SK-N-DZ (cell line): ENCODE measurements at places on chromosomes 4 and X.

DNA sequence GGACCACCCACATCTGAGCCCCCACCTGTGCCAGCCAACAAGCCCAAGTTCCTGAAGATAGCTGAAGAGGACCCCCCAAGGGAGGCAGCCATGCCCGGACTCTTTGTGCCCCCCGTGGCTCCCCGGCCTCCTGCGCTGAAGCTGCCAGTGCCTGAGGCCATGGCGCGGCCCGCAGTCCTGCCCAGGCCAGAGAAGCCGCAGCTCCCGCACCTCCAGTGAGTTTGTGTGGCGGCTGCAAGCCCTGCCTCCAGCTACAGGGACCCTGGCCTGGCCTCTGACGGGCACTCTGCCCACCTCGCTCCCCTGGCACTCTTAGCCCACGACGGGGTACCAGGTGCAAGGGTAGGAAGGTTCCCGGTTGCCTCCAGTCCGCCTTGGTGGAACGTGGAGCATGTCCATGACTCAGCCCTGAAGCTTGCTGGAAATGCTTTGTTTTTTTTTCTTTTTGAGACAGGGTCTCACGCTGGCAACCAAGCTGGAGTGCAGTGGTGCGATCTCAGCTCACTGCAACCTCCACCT is 13.7 kb upstream of the ADD1 start:
- DNase-seq, result no peak

DNA sequence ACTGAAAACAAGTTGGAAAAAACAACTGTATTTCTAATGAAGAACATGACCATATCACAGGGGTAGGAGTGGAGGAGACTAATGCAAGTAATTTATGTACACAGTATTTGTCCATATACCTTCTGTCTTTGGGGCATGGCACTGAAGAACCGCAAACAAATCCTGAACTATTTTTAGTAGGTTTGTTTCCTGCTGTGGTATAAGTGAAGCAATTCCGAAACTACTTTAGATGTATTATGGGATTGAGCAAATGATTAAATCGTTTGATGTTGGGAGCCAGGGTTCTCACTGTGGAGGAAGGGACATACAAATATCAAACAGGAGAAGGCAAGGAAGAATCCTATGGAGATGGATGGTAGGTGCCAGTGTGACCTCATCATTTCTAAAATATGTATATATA is 18.9 kb upstream of the SH3KBP1 start:
- no peak for DNase-seq

DNA sequence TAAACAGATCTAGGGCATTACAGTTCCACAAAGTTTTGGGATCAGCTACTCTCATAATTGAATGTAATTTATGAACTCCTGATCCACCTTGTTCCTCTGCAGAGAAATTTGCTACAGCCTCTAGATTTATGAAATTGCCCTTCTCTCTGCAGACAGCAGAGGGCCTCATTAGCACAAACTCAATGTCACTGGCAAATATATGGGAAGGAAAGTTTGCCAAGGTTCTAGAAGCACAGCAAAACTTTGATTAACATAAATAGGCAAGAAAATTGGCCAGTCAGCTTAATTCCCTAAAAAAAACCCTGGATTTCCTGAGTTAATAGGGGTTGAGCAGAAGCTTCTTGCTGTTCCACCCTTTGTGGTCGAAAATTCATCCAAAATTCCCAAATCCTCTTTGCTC is 31.5 kb downstream of the PRPS1 start:
- no peak for DNase-seq

DNA sequence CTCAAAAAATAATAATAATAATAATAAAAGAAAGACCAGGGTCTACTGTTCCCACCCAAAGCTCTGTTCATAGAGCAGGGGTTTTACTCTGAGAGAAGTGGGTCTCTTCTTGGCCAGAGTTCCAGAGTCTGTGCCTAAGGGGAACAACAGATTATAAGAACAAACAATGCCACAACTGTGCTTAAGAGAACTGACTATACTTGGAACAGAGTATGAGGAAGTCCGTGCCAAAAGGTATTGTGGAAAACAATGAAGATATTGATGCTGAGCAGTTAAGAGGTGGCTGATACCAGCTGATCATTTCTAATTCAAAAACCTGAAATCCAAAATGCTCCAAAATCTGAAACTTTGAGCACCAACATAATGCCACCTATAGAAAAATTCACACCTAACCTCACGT is 229.6 kb downstream of the FBXO8 start:
- no peak for DNase-seq

GRCh38 chr4:150316332-150317205 is 238.3 kb downstream of the DCLK2 start:
- DNase-seq, result no peak

DNA sequence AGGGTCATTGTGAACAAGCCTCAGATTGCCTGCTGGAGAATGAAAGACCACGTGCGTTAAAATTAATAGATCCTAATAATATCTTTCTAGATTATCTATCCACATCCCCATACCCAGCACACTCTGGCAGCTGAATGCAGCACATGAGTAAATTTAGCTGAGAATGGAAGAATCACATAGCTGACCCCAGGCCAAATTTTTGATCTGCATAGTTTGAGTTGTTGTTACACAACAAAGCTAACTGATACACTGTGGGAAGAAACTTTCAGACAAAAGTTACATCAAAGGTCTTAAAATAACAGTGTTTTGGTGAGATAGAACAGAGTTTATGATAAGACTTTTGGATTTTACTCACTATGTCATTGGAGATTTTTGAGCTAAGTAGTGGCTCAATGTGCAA is 72.4 kb upstream of the ANXA10 start:
- DNase-seq, result no peak

DNA sequence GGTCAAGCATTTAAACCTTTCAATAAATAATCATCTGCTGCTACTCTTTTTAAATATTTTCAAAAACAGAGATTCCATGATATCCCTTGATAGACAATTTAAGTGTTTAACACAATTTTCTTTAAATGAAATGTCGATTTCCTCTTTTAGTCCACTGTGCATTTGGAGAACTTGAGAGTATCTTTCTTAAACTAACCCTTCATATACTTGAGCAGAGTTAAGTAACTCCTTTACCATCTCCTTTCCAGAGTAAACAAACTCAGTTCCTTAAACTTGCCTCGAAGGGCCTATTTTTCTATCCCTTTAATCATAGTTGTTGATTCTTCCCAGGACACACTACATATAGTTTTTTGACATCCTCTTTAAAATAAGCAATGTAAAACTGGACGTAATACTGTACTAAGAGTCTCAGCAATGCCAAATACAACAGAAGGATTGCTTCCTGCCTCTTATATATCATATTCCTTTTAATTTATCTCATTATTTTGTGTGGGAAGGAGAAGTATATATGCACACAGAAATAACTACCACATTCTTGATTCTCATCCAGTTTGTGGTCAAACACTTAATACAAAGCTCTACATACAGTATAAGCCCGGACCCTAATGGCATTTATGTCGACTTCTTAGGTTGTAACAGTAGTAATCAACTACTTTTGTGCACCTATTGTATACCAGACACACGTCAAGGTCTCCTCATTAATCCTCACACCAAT is 22.8 kb downstream of the RAB28 start:
- no peak for DNase-seq

DNA sequence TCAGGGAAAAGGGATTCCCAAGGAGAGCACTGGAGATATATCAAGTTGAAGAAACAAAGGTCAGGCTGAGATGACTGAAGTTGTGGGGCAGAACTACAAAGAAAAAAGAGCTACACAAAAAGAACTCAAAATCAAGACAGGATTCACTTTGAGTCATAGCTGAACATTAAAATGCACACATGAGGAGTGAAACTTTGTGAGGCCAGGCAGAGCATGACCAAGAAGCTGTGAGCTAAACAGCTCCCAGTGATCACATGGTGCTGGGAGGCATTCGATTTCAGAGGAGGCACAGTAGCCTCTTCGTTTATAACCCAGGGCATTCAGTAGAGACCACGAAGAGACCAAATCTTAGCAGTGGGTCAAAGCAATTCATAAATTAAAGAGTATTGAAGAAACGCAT is 145.3 kb downstream of the ATRX start:
- DNase-seq, result no peak

DNA sequence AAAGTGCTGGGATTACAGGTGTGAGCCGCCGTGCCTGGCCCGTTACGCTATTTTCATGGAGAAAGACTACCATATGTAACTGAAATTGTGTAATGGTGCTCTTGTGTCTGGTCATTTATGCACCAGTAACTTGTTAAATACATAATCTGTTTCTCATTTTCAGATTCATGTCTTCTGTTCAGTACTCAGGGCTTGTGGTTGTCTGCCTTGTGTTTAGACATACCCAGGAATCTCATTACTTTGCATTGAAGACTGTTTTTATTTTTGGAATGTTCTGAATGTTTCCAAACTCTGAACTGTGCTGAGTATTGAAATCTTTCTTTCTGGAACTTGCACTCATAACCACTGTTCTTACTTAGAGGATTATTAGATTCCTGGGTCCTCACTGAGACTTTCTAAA is 52.8 kb downstream of the PDLIM5 start:
- no peak for DNase-seq

GRCh38 chr4:25283948-25284347 is 28.6 kb upstream of the ZCCHC4 start:
- DNase-seq, result no peak

DNA sequence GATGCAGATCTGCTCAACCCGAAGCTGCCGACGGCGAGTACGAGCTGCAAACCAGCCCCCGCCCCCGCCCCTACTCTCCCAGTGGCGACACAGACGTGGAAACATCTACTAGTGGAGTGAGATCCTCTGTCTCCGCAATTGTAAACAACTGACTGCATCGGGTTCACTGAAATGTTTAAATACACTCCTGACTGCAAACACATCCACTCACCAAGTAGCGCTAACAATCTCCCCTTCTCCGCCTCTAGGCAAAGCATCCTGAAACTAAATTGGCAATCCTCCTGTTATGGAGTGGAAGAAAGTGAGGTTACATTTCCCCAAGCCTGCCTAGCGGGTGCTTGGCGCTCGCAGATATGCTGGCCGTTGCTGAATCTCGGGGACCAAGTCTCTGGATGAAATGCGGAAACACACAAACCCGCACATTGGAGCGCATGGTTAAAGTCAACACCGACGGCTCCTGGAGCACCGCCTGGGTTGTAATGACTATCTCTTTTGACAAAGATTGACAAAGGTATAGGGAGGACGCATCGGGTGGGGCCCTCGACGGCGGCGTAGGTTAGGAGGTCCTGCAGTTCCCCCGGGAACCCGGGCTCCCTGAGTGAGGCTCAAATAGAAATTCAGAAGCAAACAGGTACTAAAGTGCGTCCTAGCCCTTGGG is 117.0 kb upstream of the TEX13C start:
- DNase-seq, result no peak

- DNase-seq, result no peak
Observed at GRCh38 chrX:134634691-134635090, 23.6 kb downstream of the PLAC1 start.

DNA sequence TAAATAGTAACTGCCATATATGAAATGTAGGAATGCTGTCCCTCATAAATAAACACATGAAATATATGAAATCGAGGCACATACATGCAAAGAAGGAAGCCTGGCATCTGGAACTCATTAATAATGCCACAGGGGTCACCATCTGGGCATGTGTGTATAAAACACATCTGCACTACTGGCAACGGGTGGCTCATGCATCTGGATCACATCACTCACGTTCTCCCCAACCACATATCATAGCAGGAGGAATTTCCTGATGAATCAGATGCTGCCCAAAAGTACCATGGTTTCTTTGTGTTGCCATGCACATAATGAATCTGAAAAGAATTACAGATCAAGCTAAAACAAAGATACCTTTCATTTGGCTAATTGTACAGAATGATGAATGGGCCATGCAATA is 28.6 kb downstream of the RNF175 start:
- no peak for DNase-seq

DNA sequence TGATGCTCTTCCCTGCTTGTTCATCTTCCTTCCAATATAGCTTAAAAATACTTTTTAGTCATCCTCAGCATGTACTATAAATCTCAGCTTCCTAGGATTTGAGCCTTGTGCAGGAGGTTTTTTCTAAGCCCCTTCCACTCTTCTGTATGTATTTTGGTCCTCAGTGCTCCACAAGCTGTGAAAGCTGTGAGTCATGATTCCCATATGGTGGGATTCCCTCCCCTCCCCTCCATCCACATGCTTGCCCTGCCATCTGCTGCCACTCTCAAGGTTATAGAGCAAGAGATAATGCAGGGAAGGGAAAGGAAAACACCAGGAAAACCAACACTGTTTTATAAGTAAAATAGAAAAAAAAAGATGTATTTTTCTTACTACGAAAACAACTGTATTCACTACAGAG is 58.5 kb upstream of the AP1S2 start:
- DNase-seq, result no peak

DNA sequence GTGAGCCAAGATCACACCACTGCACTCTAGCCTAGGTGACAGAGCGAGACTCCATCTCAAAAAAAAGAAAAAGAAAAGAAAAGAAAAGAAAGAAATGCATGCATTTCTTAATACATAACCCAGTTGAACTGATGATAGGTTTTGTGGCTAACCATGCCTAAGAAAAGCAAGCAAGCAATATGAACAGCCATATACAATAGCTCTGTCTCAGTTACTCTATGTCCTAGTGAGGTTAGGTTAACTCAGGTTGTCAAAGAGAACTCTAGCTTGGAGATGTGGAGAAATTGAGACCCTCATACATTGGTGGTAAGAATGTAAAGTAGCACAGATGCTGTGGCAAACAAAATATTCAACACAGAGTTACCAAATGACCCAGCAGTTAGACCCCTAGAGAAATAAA is 167.0 kb upstream of the RASGEF1B start:
- no peak for DNase-seq

DNA sequence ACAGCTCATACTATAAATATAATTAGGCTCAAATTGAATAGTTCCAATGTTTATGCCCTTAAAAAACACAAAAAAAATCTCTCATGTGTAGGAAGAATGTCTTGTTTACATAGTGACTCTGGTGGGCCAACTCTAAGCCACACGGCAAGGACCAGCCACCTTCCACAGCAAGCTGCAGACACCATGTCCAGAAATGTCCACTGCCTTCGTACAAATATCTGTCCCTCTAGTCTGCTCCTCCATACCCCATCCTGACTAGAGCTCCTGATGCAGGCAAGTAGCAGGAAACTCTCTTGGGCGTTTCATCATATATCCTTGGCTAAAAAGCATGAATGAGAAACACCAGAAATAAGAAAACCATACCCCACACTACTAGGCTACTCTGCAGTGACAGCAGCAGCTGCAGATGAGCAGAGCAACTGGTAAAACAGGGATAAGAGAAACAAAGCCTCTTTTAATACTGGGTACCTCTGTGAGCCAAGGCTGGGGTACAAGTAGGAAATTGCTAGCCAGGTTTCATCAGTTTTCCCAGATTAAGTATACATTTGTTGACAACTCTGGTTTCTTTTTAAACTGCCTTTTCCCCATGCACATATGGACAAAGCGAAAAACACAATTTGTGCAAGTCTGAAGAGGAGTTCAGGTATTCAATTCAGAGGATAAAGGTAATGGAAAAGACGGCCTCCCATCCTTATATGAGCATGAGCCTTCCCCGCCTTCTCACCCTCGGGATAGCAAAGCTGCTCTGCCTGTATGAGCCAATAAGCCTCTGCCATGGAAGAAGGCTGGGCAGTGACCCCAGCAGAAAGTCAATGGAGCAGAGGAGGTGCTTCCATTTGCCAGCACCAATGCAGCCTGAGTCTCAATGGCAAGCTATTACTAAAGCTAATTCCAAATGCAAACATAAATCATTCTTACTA is 245.4 kb downstream of the DCLK2 start:
- no peak for DNase-seq
